Osteoblast (primary cell): ENCODE measurements at places on chromosomes 2 and 18. TPM values are rescaled to one million over a fixed set of nuclear protein-coding genes. Genes with fewer than 3 reads are reported as not detected.

- DNase-seq = peak; percentile 68
These were observed 49.9 kb upstream of the DAPL1 start for GRCh38 chr2:158745067-158745865.

GRCh38 chr2:31415421-31415820 is 879 bp upstream of the XDH start:
- no peak for DNase-seq

GRCh38 chr2:235976956-235977355 is 191.2 kb downstream of the GBX2 start:
- DNase-seq = no peak

- peak; percentile 38 for DNase-seq
These were observed 96.7 kb downstream of the DGKD start for GRCh38 chr2:233450864-233451575.

- peak; percentile 91 for DNase-seq
These were observed 675 bp upstream of the SPIRE1 start for GRCh38 chr18:12658426-12659138.

DNA sequence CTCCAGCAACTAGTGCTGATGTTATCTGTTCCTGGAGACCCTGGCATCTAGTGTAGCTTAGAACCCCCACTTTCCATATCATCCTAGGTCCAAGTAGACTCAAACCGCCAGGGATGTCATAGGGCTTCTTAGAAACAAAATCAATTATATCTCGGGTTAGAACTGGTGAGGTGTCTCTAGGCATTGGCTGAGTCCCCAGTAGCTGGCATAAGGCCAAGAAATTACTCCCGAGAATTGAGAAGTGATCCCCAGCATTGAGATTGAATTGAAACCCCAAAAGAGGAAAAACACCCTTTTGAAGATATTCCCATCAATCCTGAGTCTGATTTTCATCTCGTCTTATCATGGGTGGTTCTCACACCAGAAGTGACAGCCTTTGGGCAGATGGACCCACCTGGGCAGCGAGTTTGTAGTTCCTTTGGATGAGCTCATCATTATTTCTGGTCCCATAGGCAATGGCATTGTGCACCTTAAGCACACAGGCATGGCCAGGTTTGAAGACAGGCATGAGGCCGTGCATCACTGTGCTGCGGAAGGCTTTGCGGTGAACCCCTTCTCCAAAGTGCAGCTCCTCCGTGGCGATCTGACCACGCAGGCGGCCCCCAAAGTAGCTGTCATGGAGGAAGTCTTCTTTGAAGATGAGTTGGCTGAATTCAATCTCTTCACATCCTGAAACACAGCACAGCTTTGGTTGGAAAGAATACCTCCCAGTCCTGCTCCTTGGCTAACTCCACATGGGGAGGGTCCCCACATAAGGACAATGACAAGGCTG is 112.2 kb downstream of the ALPK2 start:
- peak; percentile 77 for DNase-seq

DNA sequence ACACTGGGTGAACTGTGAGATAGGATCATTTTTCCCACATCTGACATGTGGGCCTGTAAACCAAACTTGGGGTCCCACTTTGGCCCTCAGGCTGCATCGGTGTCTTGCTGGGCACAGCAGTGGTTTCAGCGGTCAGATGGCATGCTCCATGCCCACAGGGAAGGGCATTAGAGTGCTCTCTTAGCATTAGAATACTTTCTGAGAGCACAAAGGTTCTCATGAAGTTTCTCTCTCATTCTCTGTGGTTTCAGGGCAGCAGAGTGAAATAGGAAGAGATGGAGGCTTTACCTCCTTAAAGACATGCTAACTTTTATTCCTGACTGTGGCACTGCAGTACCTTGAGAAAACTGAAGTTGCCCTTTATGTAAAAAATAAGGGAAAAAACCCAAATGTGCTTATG is 36.6 kb upstream of the GATA6 start:
- DNase-seq = no peak

DNA sequence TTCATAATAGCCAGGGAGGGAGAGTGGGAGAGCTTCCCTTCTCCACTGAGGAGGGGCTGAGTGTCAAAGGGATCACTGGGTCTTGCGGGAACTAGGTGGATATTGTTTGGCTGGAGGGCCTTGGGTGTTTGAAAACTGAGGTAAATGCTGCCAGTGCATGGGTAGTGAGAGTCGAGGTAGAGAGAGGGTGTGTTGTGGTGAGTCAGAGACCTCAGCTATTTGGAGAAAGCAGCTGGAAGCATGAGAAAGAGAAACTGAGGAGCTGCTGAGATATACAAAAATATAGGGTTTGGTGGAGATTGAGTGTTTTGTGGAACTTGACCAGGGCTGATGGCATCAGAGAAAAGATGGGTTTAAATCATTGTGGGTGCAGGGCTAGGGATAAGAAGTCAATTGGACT is 127.0 kb upstream of the CCDC195 start:
- DNase-seq = no peak

GRCh38 chr18:35444636-35445035 is 53.1 kb downstream of the INO80C start:
- DNase-seq = no peak

GRCh38 chr2:218477247-218477646 is 58.3 kb downstream of the VIL1 start:
- no peak for DNase-seq

- DNase-seq = peak; percentile 31
These were observed 338.8 kb downstream of the CYRIA start for GRCh38 chr2:16326711-16327300.

GRCh38 chr2:185108588-185108987 is 510.3 kb downstream of the ZNF804A start:
- no peak for DNase-seq

- no peak for DNase-seq
These were observed 61.1 kb downstream of the EIF5B start for GRCh38 chr2:99398303-99398702.

DNA sequence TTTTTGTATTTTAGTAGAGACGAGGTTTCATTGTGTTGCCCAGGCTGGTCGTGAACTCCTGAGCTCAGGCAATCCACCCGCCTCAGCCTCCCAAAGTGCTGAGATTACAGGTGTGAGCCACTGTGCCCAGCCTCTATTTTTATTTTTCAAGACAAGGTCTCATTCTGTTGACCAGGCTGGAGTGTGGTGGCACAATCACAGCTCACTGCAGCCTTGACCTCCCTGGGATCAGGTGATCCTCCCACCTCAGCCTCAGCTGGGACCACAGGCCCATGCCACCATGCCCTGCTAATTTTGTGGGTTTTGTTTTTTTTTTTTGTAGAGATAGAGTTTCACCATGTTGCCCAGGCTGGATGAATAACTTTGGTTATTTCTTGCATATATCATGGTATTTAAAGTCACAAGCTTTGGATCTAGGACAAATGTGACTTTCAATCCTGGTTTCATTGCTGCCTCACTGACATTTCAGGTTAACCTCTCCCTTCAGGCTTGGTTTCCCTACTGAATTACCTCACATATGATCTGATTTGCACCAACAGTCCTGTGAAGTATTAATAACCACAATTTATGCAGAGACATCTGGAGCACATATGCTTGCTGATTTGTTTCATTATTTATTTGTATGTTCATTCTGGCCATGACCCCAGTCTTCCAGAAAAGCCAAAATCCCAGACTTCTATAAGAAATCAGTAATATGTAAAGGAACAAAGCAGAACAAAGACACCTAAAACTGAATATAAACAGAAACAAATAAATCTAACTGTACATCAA is 17.5 kb upstream of the RAB31 start:
- no peak for DNase-seq

GRCh38 chr2:235002198-235003095 is 50.6 kb downstream of the SH3BP4 start:
- peak; percentile 58 for DNase-seq

DNA sequence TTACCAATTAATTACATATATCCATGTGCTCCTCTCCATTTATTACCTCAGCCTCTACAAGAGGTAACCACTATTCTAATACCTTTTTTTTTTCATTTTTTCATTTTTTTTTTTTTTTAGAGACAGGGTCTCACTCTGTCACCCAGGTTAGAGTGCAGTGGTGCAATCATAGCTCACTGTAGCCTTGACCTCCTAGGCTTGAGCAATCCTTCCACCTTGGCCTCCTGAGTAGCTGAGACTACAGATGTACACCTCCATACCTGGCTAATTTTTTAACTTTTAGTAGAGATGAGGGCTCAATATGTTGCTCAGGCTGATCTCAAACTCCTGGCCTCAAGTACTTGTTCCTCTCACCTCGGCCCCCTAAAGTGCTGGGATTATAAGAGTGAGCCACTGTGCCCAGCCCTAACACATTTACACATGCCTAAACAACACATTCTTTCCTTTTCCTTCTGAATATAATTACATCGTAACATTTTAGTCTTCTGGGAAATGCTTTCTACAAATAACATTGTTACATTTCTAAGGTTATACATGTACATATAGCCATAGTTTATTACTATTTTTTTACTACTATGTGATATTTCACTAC is 10.5 kb downstream of the PPIL3 start:
- DNase-seq = no peak

DNA sequence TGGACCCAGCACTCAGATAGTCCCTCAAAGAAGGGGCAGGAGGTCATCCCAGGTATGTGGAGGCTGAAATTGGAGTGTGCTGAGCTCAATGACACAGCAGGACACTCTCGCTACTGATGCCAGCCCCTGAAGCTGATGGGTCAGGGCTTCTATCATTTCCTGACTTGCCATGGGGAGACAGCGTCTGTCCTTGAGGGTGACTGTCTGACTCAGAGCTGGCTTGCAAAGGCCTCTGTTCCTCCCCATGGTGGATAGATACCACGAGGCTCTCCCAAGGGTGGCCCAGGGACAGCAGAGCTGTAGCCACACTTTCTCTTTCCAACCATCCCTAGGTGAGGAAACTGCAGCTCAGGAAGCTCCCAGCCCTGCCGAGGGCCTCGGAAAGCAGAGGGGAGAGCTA is 10.8 kb downstream of the ALPG start:
- DNase-seq = peak; percentile 35

GRCh38 chr2:49860834-49861233 is 706.5 kb upstream of the FSHR start:
- DNase-seq = no peak

DNA sequence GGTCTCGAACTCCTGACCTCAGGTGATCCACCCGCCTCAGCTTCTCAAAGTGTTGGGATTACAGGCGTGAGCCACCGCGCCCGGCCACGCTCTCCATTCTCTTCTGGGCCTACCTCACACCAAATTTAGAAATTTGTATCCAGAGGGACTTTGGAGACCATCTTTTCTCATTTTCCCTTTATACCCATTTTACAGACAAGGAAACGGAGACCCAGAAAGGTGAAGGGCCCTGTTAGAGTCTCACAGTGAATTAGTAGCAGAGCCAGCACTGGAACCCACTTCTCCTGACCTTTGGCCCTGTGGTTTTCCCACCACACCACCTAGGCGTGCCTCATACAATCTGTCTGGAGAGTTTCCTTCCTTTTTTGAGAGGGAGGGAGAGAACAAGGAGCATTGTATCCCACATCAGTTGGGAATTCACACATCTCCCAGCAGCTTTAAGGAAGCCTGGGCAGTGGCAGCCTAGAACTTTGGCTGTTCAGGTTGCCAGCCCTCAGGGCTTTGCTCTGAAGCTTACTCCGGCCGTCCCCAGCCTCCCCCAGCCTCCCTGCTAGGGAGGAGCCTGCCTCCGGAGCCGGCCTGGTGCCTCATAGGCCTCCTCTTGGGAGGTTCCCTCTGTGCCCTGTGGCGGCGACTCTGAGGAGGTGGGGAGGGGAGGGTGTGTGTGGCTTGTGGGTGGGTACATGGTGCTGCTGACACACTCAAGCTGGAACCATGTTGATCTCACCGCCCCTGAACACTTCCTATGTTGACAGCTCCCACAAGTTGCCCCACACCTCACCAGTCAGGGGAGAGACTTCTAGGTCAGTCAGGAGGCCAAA is 13.8 kb downstream of the FOSL2 start:
- peak; percentile 94 for DNase-seq

DNA sequence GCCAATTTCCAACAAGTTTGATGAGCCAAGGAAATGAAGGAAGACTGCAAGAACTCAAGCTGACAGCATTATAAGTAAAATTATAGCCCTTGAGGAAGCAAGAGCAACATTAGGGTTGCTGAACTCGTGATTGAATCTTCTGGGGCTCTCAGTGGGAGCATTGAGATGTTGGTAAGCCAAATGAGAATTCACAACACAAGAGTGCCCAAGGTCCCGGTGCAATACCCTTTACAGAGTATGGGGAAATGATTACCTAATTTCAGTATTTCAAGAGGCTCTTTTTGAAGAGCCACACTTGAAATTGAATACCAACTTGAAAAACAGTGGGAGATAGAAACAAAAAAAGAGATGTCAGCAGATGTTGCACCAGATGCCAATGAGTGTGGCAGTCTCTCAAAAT is 554.5 kb downstream of the STK39 start:
- no peak for DNase-seq

GRCh38 chr2:144472911-144473310 is 47.0 kb downstream of the ZEB2 start:
- DNase-seq = no peak

DNA sequence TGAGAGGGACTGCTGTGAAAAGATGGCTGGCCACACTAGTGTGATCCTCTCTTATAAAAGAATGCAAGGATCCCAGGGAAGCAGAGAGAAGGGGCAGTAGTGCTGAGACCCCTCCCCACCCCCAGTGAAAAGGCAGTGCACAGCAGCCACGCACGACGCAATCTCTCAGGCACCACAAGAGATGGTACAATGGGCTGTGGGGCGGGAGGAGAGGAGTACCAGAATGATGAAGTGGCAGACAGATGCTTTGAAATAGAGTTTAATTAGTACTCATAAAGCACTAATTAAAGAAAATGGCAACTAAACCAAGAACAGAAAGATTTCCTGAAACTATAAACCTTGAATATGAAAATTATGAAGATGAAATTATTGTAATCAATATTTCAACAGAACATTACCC is 29.0 kb downstream of the B4GALT6 start:
- DNase-seq = no peak

DNA sequence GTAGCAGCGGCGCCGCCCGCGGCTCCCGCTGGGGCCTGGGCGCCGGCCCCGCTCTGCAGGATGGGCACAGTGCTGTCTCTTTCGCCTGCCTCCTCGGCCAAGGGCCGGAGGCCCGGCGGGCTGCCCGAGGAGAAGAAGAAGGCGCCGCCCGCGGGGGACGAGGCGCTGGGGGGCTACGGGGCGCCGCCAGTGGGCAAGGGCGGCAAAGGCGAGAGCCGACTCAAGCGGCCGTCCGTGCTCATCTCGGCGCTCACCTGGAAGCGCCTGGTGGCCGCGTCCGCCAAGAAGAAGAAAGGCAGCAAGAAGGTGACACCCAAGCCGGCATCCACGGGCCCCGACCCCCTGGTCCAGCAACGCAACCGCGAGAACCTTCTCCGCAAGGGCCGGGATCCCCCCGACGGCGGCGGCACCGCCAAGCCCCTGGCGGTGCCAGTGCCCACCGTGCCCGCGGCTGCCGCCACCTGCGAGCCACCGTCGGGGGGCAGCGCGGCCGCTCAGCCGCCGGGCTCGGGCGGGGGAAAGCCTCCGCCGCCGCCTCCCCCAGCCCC is 369 bp downstream of the CDK5R2 start:
- DNase-seq = peak; percentile 84

Gene SCN2A
- 2.2 and 5.0 TPM in 2 replicates for total RNA-seq

Gene SMYD1
- total RNA-seq = not detected in 2 replicates

Gene GPR148
- not detected in 2 replicates for total RNA-seq

Gene PXDN
- total RNA-seq = 307 and 324 TPM in 2 replicates
